ENCODE measurements at places on chromosomes 7 and 10.

DNA sequence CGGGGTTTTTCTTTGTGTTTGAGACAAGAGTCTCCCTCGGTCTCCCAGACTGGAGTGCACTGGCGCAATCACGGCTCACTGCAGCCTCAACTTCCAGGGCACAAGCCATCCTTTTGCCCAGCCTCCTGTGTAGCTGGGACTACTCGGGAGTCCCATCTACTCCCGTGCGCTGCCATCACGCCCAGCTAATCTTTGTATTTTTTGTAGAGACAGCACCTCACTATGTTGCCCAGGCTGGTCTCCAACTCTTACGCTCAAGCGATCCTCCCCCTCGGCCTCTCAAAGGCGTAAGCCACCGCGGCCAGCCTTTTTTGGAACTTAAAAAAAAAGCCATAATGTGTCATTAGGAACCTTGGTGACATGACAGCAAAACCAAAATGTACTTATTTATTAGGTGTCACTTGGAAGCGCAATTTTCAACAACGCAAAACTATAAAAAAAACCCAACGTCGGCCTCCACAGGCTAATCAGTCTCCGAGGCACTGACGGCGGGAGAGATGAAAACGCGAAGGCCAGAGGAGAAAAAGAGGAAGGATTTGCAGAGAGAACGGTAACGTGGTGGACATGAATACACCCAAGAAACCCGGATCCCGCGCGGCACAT, 911 bp upstream of the HNRNPH3 start:
- no peak for DNase-seq

DNA sequence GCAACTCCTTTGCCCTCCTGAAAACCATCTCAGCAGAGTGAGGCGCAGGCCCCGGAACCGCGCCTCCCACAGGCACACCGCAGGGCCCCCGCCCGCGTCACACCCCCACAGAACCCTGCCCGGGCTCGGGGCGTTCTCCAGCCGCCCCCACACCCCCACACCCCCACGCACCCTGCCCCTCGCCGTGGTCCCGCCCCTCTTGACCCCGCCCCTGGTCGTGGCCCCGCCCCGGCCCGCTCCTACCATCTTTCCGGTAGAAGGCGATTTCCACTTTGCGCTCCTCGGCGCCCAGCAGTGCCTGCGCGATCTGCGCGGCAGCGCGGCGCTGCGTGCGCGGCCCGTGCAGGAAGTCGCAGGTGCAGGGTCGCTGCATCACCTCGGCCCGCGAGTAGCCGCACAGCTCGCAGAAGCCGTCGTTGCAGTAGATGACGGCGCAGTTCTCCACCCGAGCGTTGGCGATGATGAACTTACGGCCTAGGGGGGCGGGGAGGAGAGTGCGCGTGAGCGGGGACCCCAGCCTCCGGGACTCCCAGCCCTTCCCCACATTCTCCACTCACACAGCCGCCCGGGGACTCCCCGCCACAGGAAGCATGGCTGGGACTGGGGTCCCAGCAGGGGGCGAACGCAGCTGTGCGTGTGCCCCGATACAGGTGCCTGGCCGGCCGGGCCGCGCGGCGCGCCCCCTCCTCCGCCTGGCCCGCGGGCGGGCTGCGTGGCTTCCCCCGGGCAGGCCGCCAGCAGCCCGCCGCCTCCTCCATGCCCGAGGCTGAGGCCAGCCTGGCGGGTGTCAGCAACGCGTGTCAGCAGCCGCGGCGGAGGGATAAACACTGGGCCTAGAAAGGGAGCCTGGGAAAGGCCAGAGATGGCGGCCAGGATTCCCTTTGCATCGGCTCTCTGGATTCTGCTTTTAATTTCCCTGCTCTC, 3.4 kb downstream of the KCNH2 start:
- peak; percentile 68 for DNase-seq

DNA sequence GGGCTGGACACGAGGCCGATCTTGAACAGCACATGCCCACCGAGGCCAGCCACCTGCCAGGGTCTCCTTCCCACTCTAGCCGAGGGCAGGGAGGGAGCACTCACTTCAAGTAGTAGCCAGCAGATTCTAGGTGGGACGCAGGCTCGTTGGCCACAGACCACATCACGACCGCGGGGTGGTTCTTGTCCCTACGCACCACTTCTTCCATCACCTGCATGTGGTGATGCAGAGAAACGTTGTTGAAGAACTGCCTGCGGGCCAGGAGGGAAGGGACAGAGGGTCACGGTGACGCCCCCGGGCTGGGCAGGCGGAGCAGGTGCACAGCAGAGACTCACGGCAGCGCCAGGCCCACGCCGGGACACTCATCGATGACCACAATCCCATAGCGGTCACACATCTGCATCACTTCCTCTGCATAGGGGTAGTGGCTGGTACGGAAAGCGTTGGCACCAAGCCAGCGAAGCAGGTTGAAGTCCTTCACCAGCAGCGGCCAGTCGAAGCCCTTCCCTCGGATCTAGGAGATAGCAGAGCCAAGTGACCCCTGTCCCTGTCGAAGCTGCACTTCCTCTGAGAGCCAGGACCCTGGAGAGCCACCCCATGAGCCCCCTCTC, 7.7 kb downstream of the GUSB start:
- no peak for DNase-seq

GRCh38 chr10:69828144-69828870, 26.6 kb downstream of the COL13A1 start:
- DNase-seq, result no peak

GRCh38 chr10:49168171-49168540, 20.0 kb downstream of the TMEM273 start:
- no peak for DNase-seq

DNA sequence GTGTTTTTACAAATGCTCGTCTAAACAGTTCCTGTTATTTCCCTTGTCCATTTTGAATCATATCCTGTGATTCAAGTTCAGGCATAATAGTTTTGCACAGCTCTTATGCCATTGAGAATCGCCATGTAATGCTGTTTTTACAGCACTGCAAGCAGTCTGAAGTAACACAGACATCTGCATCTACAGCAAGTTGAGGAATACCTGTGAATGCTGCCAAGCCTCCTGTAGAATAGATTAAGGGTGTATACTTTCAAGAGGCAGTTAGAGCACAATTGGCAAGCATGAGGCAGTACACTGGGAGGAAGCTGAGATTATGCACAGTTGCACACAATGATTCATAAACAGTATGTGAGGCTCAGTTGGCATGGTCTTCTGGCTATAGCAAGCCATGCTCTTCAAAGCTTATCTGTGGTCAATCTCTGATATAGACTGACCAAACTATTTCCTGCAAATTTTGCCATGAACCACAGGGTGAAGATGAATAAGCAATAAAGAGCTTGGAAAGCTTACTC, 121.9 kb upstream of the AKR1E2 start:
- no peak for DNase-seq

GRCh38 chr7:46100521-46100920, 179.4 kb upstream of the IGFBP3 start:
- DNase-seq, result no peak

DNA sequence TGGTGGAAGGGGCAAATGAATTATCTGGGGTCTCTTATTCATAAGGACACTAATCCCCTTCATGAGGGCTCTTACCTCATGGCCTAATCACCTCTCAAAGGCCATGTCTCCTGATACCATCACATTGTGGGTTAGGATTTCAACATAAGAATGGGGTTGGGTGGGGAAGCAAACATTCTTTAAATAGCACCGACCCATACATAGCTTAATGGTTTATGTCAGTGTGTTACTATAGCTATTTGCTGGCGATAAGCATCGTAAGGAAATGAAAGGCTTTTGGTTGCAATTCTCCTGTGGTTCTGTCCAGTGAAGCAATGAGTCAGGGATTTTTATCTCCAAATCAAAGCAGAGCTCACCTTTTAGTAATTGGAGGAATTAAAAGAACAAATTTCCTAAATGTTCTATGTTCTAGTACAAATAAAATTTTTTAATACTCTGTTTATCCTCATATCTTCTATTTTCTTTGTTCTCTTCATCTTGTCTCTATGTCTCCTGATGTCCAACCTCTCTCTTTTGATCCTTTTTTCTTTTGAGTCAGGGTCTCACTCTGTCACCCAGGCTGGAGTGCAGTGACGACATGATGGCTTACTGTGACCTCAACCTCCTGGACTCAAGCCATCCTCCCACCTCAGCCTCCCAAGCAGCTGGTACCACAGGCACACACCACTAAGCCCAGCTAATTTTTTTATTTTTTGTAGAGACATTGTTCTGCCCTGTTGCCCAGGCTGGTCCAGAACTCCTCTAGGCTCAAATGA, 57.0 kb upstream of the GLCCI1 start:
- no peak for DNase-seq

DNA sequence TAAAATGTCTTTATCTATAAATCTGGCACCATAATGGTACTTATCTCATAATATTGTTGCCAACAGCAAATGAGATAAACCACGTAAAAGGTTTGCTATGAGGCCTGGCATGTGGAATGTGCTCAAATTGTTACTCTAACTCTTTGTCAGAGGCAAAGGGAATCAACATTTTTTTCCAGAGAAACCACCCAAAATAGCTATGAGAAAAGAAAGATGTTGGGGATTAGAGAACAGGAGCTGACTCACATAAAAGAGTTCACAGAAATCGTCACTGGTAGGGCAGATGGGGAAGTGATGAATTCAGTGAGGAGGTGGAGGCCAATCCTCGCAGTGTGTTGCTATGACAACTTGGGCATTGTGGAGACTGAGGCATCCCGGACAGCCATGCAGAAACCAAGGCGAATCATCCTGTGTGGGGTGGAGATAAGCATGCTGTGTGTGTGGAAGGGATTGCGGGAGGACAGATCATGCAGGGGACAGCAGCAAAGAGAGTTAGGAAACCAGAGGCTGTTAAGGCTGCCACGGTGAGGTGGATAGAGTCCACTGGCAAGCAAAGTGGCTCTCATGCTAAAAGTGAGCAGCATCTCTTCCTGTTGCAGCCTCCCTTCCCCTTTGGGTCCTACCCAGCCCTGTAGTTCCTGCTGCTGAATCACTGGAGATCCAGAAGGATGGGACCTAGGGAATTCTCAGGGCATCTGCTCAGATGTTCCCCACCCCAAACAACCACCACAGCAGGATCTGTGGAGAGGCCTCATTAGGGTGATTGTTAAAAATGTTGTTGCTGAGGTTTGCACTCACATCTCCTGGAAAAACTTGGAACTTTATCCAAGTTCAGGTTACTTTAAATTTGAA, 103.9 kb downstream of the CUBN start:
- DNase-seq, result peak; percentile 23

DNA sequence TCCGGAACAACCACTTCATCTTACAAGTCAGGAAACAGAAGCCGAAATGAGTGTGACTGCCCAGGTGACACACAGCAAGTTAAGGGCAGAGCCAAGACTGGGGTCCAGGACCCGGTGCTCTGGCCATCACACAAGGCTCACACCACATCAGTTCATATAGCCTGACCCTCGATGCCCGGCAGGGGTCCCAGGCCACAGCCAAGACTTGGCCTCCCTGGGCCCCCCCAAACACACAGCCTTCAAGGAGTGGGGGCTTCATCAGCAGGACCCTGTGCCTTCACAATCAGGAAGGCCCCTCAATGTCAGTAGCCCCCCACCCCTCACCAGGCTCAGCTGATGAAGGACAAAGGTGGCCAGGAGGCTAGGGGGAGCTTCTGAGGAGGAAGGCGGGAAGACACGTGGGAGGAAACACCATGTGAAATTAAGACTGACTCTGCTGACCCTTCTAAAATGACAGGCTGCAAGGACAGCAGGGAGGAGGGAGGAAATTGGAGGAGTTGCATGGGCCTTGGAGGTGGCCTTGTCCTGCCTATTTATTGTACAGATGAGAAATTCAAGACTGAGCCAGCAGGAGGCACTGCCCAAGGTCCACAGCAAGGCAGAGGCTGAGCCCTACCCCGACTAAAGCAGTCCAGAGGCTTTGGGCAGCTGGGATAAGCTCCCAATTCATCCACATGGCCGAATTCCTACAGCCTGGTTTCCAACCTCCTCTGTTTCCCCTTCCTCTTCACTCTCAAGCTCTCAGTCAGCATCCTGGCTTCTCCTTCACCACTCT, 216.1 kb upstream of the ZMIZ1 start:
- no peak for DNase-seq

GRCh38 chr10:126041804-126042231, 145.5 kb downstream of the FANK1 start:
- DNase-seq, result peak; percentile 26

GRCh38 chr7:111292026-111292470, 201.1 kb downstream of the LRRN3 start:
- no peak for DNase-seq

DNA sequence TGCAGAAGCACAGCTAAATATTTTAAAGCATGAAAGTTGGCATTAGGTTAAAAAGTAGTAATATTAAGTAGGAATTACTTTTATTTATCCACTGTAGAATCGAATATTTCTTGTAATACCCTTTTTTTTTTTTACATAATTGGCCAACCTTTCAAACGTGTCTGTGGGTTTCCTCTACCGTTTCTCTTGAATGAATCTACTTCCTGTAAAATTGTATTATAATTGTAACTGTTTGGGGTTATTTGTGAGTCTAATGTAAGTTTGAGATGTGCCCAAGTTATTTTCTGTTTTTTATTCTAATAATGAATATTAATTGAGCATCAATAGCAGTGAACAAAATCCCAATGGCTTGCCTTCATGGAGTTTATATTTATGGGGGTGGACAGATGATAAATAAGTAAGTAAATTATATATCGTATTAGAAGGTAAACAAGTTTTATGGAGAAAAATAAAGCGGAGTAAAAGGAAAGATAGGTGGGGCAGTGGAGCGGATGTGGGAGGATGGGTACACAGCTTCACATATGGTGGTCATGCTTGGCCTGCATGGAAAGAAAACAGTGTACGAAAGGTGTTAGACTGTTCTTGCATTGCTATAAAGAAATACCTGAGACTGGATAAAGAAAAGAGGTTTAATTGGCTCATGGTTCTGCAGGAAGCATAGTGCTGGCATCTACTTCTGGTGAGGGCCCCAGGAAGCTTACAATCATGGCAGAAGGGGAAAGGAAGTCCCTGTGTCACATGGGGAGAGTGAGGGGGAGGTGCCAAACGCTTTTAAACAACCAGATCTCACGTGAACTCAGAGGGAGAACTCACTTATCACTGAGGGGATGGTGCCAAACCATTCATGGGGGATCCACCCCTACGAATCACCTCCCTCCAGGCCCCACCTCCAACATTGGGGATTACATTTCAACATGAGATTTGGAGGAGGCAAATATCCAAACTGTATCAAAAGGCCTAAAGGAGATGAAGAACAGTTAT, 5.4 kb downstream of the TSPAN13 start:
- DNase-seq, result no peak

- DNase-seq, result no peak
Measured at GRCh38 chr10:8992009-8992408, 937.5 kb downstream of the GATA3 start.

- DNase-seq, result no peak
Measured at GRCh38 chr7:133301444-133301843, 48.6 kb downstream of the EXOC4 start.

DNA sequence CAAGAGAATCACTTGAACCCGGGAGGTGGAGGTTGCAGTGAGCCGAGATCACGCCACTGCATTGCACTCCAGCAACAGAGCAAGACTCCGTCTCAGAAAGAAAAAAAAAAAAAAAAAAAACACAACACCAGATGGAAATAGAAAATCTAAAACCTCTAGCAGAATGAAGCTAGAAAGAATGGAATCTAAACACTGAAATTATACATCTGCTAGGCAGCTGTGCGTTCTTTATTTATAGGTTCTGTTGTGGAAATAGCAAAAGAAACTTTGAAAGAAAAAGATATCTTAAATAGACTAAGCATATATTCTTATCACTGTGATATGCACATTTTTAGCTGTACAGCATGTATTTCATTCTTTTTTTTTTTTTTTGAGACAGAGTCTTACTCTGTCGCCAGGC, 17.1 kb downstream of the BMPR1A start:
- DNase-seq, result no peak

GRCh38 chr10:113427811-113428558, 124.9 kb upstream of the HABP2 start:
- no peak for DNase-seq

Data from stimulated activated CD4-positive, alpha-beta T cell treated with anti-CD3 and anti-CD28 coated beads, Interleukin-15, amount 100 ng/mL, for 1 hour (primary cell).